ENCODE measurements at places on chromosomes 13 and 19. TPM values are rescaled to one million over a fixed set of nuclear protein-coding genes. Genes with fewer than 3 reads are reported as not detected.

DNA sequence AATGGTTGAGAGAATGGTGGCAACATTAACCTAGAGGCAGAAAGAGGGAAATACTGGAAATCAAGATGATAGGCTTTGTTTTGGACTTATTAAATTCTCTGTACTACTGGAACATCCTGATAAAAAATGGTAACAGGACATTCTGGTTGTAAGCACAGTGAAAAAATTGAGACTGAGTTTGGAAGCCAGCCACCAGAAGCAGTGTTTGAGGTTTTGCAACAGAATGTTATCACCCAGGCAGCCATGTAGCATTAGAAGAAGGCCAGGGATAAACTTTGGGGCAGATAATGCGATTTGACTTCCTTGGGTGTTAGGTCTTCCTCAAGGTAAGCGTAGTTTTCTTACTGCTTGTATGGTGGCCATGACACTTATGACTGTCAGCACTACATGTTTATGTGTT is 307.4 kb downstream of the ATP8A2 start:
- no peak overlapping the region for H3K4me3 ChIP-seq
- no peaks in the 10 kb centered on the region for H3K36me3 ChIP-seq
- DNase-seq = no peak
- H3K27ac ChIP-seq = no peak overlapping the region
- H3K4me1 ChIP-seq = peaks cover 5% of the 10 kb centered on the region

GRCh38 chr19:3189702-3190469 is 4.2 kb downstream of the NCLN start:
- H3K4me1 ChIP-seq = peaks cover 32% of the 10 kb centered on the region
- peaks cover 9% of the 10 kb centered on the region for H3K36me3 ChIP-seq
- no peak overlapping the region for H3K27ac ChIP-seq
- H3K4me3 ChIP-seq = no peak overlapping the region
- H3K27me3 ChIP-seq = no peaks in the 10 kb centered on the region

GRCh38 chr13:43662976-43663375 is 123.8 kb downstream of the ENOX1 start:
- no peak overlapping the region for H3K4me3 ChIP-seq
- H3K27me3 ChIP-seq = no peaks in the 10 kb centered on the region
- H3K4me1 ChIP-seq = peaks cover 7% of the 10 kb centered on the region
- no peaks in the 10 kb centered on the region for H3K36me3 ChIP-seq
- H3K27ac ChIP-seq = no peak overlapping the region

Gene KCNC3
- 1.5 TPM for total RNA-seq

Gene TMEM190
- total RNA-seq = not detected
